ENCODE measurements at places on chromosomes 7 and 10. TPM values are rescaled to one million over a fixed set of nuclear protein-coding genes. Genes with fewer than 3 reads are reported as not detected.

DNA sequence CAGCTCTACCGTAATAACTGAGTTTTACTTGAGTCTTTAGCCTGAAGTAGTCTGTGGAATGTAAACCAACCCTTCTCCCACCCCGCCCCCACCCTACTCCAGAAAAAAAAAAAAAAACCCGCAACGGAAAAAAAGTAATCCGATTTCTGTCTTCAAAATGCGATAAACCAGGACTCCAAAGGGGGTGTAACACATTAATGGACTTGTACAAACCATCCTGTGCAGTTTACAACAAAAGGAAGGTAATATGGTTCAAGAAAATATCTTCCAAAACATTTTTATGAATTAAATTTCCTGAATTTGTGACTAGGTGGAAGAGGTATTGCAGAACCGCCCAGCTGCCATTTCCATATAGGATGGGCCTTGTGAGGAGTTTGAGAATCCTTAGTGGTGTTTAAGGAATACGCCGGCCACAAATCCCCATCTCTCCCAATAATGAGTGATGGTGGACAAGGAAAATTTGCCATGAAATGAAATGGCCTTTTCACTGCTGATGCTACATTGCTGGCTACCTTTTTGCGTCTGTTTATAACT, 10.6 kb downstream of the SKIDA1 start:
- H3K27me3 ChIP-seq, result no peaks in the 10 kb centered on the region
- H3K4me3 ChIP-seq, result peak overlapping the region; percentile 53
- DNase-seq, result no peak
- H3K4me1 ChIP-seq, result peaks cover 27% of the 10 kb centered on the region

- H3K4me3 ChIP-seq, result no peak overlapping the region
- DNase-seq, result no peak
- H3K4me1 ChIP-seq, result peaks cover 7% of the 10 kb centered on the region
- H3K27me3 ChIP-seq, result no peaks in the 10 kb centered on the region
- no peak overlapping the region for H3K27ac ChIP-seq
Observed at GRCh38 chr7:135434047-135434446, 75.9 kb downstream of the CNOT4 start.

DNA sequence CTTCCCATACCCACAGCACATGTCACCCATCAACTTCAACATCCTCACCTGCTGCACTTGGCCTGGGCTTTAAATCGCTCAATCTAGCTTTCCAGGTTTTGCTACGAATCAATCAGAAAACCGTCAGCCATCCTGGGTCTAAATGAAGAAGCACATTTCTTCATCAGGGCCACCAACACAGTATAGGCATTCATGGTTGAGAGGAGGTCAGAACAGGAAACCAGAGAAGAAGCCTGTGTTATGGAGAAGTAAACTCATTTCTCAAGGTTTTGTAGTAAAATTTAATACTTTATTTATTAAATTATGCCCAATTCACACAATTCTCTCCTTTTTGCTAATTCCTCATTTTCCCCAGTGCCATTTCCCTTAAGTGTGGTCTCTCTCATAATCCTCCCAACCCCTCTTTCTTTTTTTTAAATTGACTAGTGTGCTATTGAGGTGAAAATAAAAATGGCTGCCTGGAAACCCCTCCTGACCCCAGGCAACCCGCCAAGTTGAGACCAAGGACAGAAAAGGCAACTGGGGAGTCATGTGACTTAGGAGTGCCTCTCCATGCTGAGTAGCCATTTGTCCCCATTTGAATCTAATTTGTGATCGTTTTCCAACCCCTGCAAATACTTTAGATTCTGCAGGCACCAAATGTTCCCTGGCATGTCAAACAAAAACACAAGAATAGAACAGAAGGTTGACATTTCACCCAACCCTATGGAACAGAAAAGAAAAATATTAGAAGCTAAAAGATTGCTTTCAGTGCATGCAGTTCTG, 181.1 kb upstream of the NAMPT start:
- H3K4me1 ChIP-seq, result peaks cover 3% of the 10 kb centered on the region
- no peak for DNase-seq
- H3K27me3 ChIP-seq, result no peaks in the 10 kb centered on the region
- H3K4me3 ChIP-seq, result no peak overlapping the region
- H3K27ac ChIP-seq, result no peak overlapping the region

AKR1C2 gene
- total RNA-seq, result 31.5 TPM

- peaks cover 3% of the 10 kb centered on the region for H3K4me1 ChIP-seq
- no peaks in the 10 kb centered on the region for H3K27me3 ChIP-seq
- DNase-seq, result no peak
- no peaks in the 10 kb centered on the region for H3K36me3 ChIP-seq
- no peak overlapping the region for H3K4me3 ChIP-seq
Observed at GRCh38 chr7:147415991-147416390, 1174.6 kb upstream of the C7orf33 start.

DNA sequence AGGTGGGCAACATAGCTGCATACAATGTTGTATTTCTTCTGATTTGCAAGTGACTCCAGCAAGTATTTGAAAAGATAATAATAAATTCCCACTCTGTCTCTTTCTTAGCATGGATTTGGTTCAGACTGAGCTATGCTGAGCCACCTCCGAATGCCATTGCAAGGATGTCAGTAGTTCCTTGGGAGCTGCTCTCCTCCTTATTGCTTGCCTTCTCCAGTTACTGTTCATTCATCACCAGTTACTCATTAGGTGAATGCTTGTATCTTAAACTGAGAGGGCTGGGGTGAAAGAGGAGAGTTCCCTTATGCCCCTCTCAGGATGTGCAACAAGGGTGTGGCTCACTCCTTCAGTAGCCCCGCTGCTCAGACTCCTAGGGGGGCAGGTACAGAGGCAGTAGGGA, 78.4 kb upstream of the PRKAR2B start:
- no peak for DNase-seq
- H3K27me3 ChIP-seq, result no peaks in the 10 kb centered on the region
- H3K27ac ChIP-seq, result no peak overlapping the region
- H3K36me3 ChIP-seq, result no peaks in the 10 kb centered on the region
- no peak overlapping the region for H3K4me3 ChIP-seq
- H3K4me1 ChIP-seq, result no peaks in the 10 kb centered on the region

GRCh38 chr7:155353256-155353897, 55.7 kb downstream of the INSIG1 start:
- peaks cover 11% of the 10 kb centered on the region for H3K27me3 ChIP-seq
- H3K36me3 ChIP-seq, result no peaks in the 10 kb centered on the region
- no peak for DNase-seq
- H3K4me3 ChIP-seq, result no peak overlapping the region
- peaks cover 7% of the 10 kb centered on the region for H3K4me1 ChIP-seq

FGL2 gene
- 10.5 TPM for total RNA-seq

DNA sequence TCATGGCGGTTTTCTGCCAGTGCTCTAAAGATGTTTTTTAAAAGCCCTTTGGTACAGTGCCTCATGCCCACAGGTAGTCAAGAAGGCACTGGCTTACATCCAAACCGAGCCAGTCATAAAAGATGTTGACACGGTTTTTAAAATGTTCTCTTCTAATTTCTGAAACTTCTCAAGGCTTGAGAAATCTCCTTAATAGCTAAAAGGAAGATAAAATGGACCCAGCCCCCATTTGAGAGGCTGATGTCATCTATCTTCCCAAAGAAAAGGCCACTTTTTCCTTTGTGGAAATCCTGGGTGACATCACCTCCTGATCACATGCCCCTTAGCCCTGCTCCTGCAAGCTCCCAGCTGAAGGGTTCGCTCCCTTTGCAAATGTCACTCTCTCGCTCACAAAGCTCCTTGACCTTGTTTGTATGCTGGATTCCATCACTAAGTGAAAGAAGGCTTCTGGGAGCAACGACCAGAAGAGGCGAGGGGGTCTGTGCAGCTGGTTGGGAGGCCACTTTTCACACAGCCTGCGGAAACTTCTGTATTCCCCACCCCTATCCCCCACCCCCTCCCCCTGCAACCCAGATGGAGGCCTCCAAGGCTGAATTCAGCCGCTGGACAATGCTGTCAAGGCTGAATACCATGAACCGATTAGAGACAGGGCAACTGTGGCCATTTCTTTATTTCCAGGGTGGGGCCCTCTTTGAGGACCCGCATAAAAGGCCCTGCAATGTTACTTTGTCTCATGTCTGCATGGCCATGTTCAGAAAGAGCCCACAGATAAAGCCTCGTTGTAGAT, 122.8 kb downstream of the CUBN start:
- H3K27ac ChIP-seq, result peak overlapping the region; percentile 85
- H3K4me1 ChIP-seq, result peaks cover 49% of the 10 kb centered on the region
- no peak overlapping the region for H3K4me3 ChIP-seq
- no peaks in the 10 kb centered on the region for H3K36me3 ChIP-seq

- H3K4me1 ChIP-seq, result no peaks in the 10 kb centered on the region
- H3K27me3 ChIP-seq, result no peaks in the 10 kb centered on the region
- no peaks in the 10 kb centered on the region for H3K36me3 ChIP-seq
- no peak for DNase-seq
Observed at GRCh38 chr7:156031679-156032478, 219.6 kb upstream of the SHH start.

- peaks cover 6% of the 10 kb centered on the region for H3K4me1 ChIP-seq
- H3K4me3 ChIP-seq, result no peak overlapping the region
Observed at GRCh38 chr7:23275912-23276311, 23.2 kb upstream of the MALSU1 start.

DNA sequence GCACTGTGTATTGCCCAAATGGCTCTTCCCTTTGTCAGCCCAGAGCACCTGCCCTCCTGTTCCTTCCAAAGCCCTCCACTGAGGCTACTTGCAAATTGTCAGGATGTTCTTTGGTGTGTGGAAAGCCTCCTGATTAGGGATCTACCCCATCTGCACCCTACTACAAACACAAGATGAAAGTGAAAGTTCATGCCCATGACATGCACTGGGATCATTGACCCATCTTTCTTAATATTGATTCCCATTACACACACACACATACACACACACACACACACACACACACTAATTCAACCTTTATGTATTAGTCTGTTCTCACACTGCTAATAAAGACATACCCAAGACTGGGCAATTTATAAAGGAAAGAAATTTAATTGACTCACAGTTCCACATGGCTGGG, 213.7 kb upstream of the IGFBP3 start:
- no peaks in the 10 kb centered on the region for H3K27me3 ChIP-seq
- no peak overlapping the region for H3K4me3 ChIP-seq
- H3K36me3 ChIP-seq, result no peaks in the 10 kb centered on the region
- DNase-seq, result no peak
- H3K27ac ChIP-seq, result no peak overlapping the region

GRCh38 chr7:159068488-159068811, 76.2 kb downstream of the VIPR2 start:
- H3K4me1 ChIP-seq, result no peaks in the 10 kb centered on the region
- H3K27ac ChIP-seq, result peak overlapping the region; percentile 24
- no peak overlapping the region for H3K4me3 ChIP-seq
- DNase-seq, result peak; percentile 82
- no peaks in the 10 kb centered on the region for H3K27me3 ChIP-seq

GRCh38 chr7:78153285-78153684, 354.7 kb downstream of the PHTF2 start:
- H3K36me3 ChIP-seq, result no peaks in the 10 kb centered on the region
- no peaks in the 10 kb centered on the region for H3K4me1 ChIP-seq
- no peak overlapping the region for H3K27ac ChIP-seq
- H3K27me3 ChIP-seq, result no peaks in the 10 kb centered on the region

DNA sequence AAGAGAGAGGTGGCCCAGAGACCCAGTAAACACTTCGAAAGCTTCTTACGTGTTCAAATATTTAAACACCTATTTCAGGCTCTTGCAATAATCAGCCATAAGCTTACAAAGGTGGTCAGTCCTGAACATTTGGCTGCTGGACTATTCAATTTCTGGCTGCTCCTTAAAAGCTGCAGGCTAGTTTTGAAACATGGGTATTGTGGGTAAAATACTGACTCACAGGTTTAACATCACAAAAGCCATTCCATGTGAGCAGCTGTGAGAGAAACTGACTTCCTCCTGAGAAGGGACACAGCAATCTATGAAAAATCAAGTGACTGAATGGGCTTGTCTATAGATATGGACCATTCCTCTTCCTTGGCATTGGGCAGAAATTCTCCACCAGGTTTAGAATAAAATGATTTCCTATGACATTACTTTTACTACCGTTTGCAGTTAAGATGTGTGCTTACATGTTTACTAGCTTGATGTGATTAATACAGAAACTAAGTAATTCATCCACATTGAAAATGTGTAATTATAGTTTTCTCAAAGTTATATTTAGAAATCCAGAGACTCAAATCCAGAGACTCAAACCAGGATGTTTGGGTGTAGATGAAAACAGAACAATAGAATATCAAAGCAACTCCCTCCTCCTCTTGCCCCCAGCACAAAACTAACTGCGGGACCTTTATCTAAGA, 252.3 kb downstream of the GATA3 start:
- DNase-seq, result no peak
- no peaks in the 10 kb centered on the region for H3K4me1 ChIP-seq
- H3K27me3 ChIP-seq, result no peaks in the 10 kb centered on the region
- no peaks in the 10 kb centered on the region for H3K36me3 ChIP-seq

DNA sequence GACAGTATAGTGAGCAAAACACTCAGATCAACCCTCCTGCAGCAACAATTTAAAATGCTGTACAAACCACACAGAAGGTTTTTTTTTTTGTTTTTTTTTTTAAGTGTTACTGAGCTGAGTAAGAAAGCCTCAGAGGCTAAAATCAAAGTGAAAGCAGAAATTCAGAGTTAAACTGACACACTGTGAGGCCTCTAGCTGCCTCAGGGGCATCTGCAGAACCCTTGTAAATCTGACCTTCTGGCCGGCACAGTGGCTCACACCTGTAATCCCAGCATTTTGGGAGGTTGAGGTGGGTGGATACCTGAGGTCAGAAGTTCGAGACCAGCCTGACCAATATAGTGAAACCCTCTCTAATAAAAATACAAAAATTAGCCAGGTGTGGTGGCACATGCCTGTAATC, 7.4 kb upstream of the GNA12 start:
- H3K27me3 ChIP-seq, result no peaks in the 10 kb centered on the region
- H3K27ac ChIP-seq, result no peak overlapping the region
- no peaks in the 10 kb centered on the region for H3K36me3 ChIP-seq
- H3K4me1 ChIP-seq, result no peaks in the 10 kb centered on the region
- no peak for DNase-seq

GRCh38 chr10:18406136-18406535, 245.3 kb downstream of the NSUN6 start:
- H3K36me3 ChIP-seq, result no peaks in the 10 kb centered on the region
- no peaks in the 10 kb centered on the region for H3K4me1 ChIP-seq
- no peak overlapping the region for H3K27ac ChIP-seq
- DNase-seq, result no peak

- H3K27me3 ChIP-seq, result no peaks in the 10 kb centered on the region
- H3K27ac ChIP-seq, result no peak overlapping the region
- no peak for DNase-seq
- H3K4me1 ChIP-seq, result no peaks in the 10 kb centered on the region
- no peak overlapping the region for H3K4me3 ChIP-seq
Observed at GRCh38 chr7:92403760-92404074, 43.6 kb upstream of the GATAD1 start.

GRCh38 chr7:87225696-87226095, 6.2 kb upstream of the TMEM243 start:
- no peak overlapping the region for H3K4me3 ChIP-seq
- DNase-seq, result no peak

GRCh38 chr10:50437248-50437647, 185.9 kb upstream of the ASAH2 start:
- H3K27ac ChIP-seq, result no peak overlapping the region
- no peaks in the 10 kb centered on the region for H3K27me3 ChIP-seq
- H3K36me3 ChIP-seq, result no peaks in the 10 kb centered on the region
- peaks cover 2% of the 10 kb centered on the region for H3K4me1 ChIP-seq

BRAT1 gene
- 68.3 TPM for total RNA-seq

- H3K4me1 ChIP-seq, result peaks cover 83% of the 10 kb centered on the region
- peak overlapping the region; percentile 34 for H3K27ac ChIP-seq
- no peaks in the 10 kb centered on the region for H3K36me3 ChIP-seq
- H3K27me3 ChIP-seq, result no peaks in the 10 kb centered on the region
Observed at GRCh38 chr10:72328045-72328828, 26.5 kb downstream of the DNAJB12 start.

- no peak overlapping the region for H3K4me3 ChIP-seq
- no peaks in the 10 kb centered on the region for H3K27me3 ChIP-seq
- H3K4me1 ChIP-seq, result no peaks in the 10 kb centered on the region
Observed at GRCh38 chr7:112877691-112878460, 87.7 kb upstream of the TMEM168 start.

Measured in upper lobe of left lung (tissue), 6 donors.